ENCODE measurements at places on chromosomes 13 and 19.

GRCh38 chr13:41462427-41462826 is 5.1 kb downstream of the RGCC start:
- no peak for DNase-seq

- no peak for DNase-seq
Observed at GRCh38 chr13:105996391-105997025, 539.0 kb downstream of the EFNB2 start.

- no peak for DNase-seq
Observed at GRCh38 chr19:21848706-21849105, 12.7 kb upstream of the ZNF43 start.

DNA sequence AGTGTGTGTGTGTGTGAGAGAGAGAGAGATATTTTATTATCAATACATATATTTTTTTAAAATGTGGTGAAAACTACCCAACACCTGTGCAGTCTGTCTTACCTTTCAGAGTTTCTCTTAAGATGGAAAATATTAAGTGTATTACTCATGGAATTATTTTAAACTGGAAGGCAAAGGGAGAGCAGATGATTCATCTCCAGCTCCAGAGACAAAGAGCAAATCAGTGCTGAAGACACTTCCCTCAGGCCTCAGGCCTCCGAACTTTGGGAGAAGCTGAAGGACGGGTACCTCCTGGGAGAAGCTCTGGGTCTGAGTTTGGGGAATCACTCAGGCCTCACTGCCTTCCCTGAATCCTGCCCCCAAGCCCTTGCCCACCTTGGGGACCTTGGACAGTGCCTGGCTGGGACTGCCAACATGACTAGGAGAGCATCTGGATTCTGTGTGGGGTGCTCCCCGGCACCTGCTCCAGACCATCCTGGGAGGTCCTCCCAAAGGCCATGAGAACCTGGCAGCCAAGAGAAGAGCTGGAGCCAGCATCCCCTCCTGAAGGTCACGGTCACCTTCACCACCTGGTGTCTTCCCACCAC is 170.4 kb upstream of the UBL3 start:
- DNase-seq: no peak
